ENCODE measurements at places on chromosomes 5 and 9.

GRCh38 chr5:85843535-85843934 lies 774.2 kb upstream of the COX7C start:
- DNase-seq: no peak

GRCh38 chr5:150000990-150001659 lies 586 bp downstream of the HMGXB3 start:
- DNase-seq: peak; percentile 62

DNA sequence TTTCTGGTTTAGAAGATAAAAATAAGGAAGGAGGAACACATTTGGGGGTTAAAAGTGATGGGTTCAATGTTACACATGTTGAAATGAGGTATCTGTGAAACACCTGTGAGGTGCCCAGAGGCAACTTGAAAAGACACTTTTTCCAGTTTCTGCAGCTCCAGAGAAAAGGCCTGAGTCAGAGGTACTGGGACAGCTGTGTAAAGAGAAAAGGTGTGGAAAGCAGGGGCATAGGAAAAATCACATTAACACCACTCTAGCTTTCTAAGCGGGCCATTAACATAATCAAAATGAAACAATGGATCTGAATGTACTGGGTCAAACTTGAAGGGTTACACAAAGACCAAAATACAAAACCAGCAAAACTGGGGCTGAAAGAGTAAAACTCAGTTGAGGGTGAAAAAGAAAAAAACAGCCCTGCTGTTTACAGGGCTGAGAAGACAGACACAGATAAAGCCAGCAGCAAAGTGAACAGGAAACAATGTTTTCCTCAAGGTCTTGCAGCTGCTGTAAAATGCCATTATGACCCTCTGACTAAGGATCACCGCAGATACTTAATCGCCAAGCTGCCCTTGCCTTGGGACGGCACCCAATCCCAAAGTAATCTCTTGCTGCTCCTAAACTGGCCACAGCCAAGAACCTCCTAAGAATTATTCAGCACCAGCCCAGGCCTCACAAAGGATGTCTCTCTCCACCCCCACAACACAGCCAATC lies 104.7 kb downstream of the DROSHA start:
- DNase-seq: no peak

DNA sequence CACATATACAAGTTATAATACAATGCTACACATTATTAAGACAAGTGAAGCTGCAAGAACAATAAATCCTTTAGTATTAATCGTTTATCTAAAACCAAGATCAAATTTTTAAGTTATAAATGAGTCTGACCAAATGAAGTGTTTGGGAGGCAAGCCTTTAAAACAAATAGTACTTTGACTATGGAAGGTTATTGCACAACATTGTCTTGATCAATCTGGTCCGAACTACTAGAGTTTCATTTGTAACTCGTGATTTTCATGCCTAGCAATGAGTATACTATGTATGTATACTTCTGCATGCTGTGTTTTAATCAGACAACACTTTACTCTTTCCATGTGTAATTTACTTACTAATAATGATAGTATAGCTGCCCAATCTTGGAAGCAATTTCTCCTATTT lies 87.2 kb upstream of the GOLGA1 start:
- DNase-seq: no peak

DNA sequence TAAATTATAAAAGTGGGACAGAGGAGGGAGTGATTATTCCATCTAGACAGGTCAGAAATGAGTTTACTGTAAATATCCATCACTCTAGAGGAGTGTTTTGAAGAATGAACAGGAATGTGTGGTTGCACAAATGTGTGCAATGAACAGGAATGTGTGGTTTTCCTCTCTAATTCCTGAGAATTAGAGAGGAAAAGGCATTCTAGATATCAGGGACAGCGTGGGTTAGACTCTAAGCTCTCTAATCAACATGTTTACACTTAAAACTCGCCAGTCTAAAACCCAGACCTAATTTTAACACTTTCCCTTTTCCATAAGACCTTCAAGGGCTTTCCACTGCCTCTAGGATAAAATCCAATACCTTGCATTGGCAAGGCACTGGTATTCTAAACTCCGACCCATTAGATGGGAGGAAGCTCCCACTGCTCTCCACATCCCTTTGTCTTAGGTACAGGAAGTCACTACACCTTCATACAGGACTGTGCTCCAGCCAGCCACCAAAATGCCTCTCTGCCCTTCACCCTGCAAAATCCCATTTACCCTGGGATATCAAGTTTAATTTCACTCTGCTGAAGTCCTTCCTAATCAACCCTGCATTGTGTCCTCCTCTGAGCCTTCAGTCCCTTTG lies 67.9 kb downstream of the NFIB start:
- no peak for DNase-seq

DNA sequence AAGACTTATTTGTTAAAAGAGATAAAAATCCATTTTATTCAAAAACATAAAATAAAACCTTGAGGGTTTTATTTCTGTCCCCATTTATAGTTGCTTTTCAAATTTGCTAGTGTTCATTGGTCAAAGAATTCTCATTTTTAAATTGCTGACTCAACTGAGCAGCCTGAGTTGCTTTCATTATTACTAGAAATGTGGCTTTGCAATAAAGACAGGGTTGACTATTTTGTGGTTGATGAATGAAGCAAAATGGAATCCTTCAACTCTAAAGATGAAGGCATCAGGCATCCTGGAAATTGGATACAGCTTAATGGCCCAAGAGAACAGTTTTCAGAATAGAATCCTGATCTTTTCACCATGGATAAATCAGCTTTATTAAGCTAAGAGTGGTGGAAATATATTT lies 23.9 kb upstream of the PPP3R2 start:
- no peak for DNase-seq

GRCh38 chr9:36170531-36170930 lies 1.3 kb downstream of the CCIN start:
- DNase-seq: no peak

- no peak for DNase-seq
These were observed 24.8 kb downstream of the DAB2IP start for GRCh38 chr9:121675969-121676822.

All from natural killer cell treated with Interleukin-12 subunit alpha and Interleukin-12 subunit beta and Interleukin-15 and Interleukin-18, amount 100 ng/mL, for 72 hours (primary cell).